NCI-H2227 treated with DMSO at 0.1 percent for 48 hours (cell line): ENCODE measurements at places on chromosomes 3 and 15.

- no peak for DNase-seq
Measured at GRCh38 chr3:23961066-23961465, 16.0 kb downstream of the NR1D2 start.

DNA sequence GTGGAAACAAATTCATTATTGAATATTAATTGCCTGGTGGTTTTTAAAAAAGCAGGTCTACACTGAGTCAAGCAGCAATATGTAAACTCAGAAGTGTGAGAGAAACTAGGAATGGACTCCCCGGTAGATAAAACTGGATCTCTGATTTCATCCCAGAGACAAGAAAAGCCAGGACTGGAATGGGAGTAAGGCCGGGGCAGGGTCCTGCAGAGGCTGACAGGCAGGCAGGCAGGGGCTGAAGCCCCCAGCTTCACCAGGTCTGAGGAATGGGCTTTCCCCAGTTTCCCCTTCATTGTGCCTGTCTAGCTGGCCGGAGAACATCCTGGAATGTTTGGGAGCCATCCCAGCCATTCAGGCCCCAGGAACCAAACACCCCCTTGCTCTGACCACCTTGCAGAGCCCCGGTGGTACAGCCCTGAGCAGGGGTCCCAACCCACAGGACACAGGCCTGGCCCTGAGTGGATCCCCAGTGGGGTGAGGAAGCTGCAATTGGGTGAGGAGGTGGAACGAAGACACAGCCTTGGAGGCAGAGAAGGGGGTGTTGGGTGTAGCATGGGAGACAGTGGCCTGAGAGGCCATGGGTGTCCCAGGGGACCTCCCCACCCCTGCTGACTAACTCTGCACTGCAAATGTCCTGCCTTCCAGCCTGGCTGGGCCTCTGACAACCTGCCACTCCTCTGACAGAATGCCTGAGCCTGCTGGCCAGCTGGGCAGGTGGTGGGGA, 31.7 kb upstream of the XYLB start:
- no peak for DNase-seq

DNA sequence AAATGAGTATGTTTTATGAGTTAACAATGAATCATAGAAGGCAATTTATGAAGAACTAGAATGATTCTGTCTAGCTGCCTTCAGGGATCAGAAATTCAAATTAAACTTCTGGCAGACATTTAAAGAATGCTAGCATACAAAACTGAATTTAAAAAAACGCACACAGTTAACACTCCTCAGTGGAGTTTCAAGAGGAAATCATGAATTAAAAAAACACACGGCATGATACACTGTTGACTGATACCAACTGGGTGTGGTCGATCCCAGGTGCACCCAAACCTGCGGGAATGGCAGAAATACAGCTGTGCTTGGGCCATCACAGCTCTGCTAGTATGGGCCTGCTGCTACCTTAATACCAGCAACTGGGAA, 526.0 kb downstream of the FOXP1 start:
- DNase-seq: no peak

- DNase-seq: no peak
Measured at GRCh38 chr15:63672775-63673174, 75.6 kb downstream of the FBXL22 start.

GRCh38 chr3:46763178-46763577, 45.5 kb upstream of the PRSS50 start:
- DNase-seq: no peak

DNA sequence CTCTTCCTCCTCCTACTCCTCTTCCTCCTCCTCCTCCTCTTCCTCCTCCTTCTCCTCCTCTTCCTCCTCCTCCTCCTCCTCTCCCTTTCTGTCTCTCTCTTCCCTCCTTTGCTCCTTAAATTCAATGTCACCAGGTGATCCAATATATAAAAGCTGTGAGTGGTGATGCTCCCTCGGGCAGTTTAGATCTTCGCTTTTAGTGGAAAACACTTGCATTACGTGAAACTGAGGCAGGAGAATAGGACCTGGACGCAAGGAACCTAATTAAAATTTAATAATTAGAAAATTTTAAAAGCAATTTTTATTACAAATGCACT, 279.7 kb downstream of the XXYLT1 start:
- DNase-seq: no peak

- no peak for DNase-seq
Measured at GRCh38 chr3:73192036-73192738, 130.7 kb downstream of the EBLN2 start.

DNA sequence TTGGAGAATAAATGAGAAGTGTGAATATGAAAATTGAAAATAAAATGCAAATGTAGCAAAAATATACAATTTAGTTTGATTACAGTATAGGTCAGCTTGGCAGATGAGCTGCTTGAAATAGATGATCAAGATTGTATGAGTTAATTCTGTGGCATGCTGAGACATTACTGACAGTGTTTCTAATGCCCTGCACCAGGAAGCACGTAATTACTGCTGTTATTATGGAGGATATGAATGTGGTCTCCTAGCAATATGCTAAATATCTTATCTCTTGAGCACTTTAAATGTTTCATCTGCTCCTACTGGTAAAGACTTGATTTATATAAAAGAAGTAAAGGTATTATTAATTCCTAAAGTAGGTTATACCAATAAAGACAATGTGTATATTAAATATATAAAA, 1015.5 kb downstream of the PLOD2 start:
- DNase-seq: no peak

GRCh38 chr15:68646156-68646555, 67.4 kb downstream of the CORO2B start:
- no peak for DNase-seq

DNA sequence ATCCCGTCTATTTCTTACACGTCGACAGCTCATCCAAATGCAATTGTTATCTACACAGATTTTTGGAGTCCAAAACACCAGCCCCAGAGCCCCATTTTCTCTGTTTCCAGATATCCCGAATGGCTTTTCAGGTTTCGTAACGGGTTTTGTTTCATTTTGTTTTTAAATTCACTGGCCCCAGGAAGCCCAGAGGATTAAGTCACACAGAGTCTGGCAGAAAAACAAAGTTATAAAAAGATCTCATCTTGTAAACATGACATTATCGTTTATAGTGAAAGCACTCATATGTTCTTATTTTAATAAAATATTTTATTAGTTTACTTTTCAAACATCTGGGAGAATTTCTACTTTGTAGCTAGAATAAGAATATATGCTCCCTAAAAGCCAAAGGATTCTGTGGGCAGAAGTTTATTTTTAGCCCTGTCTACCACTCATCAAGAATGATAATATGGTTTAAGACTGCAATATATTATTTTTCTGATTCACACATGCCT, 149.3 kb upstream of the SLC2A2 start:
- DNase-seq: no peak

DNA sequence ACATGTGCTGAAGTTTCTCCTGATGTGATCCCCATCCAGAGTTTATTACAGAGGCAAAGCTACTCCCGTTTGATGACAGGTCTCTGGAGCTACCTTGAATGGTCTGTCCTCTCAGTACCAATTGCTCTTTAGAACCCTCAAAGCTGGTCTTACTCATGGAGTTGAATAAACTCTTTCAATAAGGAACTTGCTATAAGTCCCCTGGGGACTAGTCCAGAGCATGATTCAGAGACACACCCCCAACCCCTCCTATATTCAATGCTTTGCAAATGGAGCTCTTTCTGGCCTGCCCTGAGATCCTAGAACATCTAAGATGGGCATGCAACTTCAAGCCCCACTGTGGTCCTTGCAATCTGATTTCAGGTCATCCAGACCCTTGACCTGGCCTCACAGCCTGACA, 23.9 kb upstream of the TPM1 start:
- DNase-seq: no peak

- no peak for DNase-seq
Measured at GRCh38 chr3:184599143-184599542, 37.6 kb downstream of the EPHB3 start.

GRCh38 chr3:119536757-119537156, 22.7 kb downstream of the CD80 start:
- no peak for DNase-seq

DNA sequence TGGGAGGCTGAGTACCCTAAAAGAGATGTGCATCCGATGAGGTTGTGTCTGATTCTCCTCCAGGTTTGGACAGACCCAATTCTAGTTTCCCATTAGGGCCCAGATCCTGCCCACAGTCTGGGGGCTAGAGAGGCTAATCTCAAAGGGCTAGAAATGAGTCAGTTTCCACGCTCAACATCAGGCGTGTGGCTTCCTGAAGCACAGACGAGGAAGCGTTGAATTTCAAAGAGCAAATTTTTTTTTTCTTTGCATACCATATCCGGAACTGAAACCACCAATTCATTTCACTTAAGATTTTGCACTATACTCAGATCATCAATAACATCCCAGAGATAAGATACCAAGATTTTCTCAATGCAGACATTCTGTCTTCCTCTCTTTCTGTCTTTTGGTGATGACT, 173.8 kb upstream of the BCL6 start:
- DNase-seq: no peak

GRCh38 chr15:91694131-91694830, 159.2 kb upstream of the SLCO3A1 start:
- DNase-seq: no peak

GRCh38 chr3:113441051-113441770, at the start of gene CFAP44:
CFAP44 (minus strand) TSS chr3:113441493; CDS start chr3:113433664, 7,829 bp downstream.
- peak; percentile 72 for DNase-seq

DNA sequence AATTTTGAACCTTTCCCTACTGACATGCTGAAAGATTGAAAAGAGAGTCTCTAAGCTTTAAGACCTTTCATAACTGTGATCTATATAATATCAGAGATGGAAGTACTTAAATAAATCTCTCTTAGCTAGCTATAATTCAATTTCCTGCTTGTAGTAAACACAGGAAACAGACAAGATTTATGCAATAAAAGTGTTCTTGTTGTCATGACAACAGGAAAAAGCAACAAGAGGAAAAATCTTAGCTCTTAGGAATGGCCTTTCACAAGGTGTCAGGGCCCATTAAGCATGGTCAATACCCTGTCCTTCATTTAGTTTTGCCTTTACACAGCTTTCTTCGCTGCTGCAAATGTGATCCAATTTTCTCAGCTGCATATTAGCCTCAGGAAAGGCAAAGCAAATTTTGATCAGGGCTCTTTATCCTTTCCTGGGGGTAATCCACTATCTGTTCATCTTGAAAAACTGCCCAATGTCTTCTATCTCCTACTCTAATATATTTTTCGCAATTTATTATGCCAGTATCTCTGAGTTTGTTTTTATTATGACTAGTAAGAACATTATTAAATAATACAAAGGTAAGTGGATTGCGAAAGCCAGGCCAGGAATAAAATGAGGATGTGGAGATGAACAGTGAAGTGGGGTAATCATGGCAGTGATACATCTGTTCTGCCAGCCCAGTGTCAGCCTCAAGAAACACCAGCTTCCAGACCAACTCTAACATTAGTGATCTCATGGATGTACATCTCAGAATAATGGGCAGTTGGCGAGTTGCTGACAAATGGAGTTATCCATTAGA, 28.7 kb downstream of the SIDT1 start:
- no peak for DNase-seq

DNA sequence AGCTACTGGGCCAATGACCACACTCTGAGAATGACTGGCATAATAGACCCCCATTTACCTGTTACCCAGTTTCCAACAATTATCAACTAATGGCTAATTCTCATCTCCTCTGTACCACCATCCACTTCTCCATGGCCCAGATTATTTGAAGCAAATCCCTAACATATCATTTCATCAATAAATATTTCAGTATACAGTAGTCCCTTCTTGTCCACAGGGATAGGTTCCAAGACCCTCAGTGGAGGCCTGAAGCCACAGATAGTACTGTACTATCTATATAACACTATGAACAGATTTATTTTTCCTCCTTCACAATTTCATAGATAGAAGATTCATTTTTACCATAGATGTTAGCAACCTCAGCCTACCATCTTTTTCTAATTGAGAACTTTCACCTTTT, 68.3 kb downstream of the IFT80 start:
- DNase-seq: no peak

DNA sequence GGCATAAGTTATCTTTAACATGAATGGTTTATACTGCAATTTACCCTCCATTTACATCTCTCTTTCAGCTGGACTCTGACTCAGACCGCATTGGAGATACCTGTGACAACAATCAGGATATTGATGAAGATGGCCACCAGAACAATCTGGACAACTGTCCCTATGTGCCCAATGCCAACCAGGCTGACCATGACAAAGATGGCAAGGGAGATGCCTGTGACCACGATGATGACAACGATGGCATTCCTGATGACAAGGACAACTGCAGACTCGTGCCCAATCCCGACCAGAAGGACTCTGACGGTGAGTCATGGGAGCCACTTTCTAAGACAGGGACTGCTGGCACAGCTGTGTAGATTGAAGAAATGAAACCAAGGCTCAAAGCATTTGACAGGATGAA, 11.6 kb downstream of the THBS1 start:
- DNase-seq: no peak

DNA sequence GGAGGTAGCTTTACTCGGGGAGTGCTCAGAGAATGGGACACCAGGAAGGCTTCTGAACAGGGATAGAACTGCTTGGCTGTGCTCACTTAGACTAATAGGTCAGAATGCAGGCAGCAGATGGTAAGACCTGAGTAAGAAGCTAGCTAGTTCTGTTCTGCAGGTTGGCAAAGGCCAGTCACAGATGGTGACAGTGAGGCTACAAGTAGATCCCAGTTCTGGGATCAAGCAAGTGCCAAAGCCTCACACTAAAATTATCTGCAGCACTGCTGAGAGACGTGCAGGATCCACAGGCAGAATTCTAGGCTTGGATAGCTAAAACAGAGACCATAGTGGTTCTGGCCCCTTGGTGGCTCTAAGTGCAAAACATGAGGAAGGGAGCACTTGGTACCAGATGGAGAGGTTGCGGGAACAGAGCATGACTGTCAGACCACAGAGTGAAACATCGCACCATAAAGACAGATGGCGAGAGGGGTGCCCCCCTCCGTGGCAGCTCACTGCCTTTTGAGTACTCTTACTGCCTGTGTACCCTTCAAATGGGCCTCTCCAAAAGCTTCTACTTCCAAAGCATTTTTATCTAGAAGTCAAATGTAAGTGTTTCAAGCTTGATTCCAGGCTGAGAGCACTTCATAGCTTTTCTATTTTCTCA, 3.6 kb upstream of the GLCE start:
- DNase-seq: no peak

DNA sequence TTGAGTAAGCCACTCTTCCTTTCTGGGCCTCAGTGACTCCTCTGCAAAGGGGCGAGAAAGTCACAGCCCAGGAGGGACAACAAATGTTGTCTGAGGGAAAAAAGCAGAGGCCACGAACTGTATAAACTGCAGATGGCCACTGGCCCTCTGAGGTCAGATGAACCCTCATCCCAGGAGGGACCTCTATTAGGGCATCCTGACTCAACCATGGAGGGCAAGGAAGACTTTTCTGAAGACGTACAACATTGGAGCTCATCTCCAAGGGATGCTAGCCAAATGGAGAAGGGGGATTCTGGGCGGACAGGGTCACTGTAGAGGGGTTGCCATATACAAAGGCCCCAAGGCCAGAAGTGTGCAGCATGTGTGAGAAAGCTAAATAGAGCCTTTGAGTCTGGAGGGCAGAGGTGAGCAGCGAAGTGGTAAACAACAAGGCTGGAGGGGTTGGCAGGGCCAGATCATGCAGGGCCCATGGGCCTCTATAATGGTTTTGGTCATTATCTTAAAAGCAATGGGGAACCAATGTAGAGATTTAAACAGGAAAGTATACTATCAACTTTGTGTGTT, 16.7 kb downstream of the GRAMD2A start:
- no peak for DNase-seq
